Right lung (tissue), 10 donors: ENCODE measurements at places on chromosomes 13 and 19. TPM values are rescaled to one million over a fixed set of nuclear protein-coding genes. Genes with fewer than 3 reads are reported as not detected.

DNA sequence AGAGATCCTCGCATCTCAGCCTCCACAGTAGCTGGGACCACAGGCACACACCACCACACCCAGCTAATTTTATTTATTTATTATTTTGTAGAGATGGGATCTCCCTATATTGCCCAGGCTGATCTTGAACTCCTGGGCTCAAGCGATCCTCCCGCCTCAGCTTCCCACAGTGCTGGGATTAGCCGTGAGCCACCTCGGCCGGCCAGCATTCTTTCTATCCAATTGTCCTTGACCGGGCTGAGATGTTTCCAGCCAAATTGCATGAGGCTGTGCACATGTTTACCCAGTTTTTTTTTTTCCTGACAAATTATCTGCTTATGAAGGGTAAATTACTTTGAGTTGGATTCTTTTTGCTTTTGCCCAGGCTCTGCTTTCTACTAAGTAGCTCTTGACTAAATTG lies 28.2 kb downstream of the UNC13A start:
- no peak for DNase-seq

DNA sequence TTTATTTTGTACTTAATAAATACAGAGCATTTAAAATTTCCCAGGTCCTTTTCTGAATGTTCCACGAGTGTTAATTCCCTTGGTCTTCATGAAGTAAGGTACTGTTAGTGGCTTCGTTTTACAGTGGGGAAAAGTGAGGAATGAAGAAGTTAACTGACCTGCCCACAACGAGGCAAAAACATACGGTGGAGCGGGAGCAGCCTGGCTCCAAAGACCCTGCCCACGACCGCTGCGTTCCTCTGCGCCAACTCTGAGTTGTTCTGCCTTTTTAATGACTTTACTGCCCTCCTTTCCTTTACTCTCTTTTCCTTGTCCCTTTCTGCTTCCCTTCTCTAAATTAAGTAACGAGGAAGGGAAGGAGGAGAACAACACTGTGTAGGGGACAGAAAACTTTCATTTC lies 392.9 kb downstream of the PCDH9 start:
- no peak for DNase-seq

CCDC194 gene
- polyA plus RNA-seq = not detected

DNA sequence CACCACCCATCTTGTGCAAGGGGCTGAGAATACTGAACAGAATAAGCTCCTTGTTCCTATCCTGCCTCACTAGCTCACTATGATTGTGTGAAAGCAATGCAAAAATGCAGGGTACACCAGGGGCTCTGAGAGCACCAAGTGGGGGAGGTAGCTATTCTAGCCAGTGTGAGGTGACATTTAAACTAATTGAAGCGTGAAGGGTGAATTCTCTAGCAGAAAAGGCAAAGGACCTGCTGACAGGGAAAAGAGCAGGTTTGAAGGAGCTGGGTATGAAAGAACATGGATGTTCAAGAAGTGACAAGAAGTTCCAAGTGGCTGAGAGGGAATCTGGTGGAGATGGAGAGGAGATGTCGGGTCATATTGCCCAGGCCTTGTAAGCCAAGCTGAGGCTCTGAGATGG lies 64.2 kb downstream of the SIAH3 start:
- no peak for DNase-seq

ATP4A gene
- polyA plus RNA-seq = not detected

TNNT1 gene
- polyA plus RNA-seq = 5.1 TPM

RPL18A gene
- 1,110 TPM for polyA plus RNA-seq

- DNase-seq = peak; percentile 95
Measured at GRCh38 chr19:52962394-52963246, at the start of gene ZNF816. Gene ZNF816, minus strand, starts transcription at chr19:52962881. Its CDS starts 6,792 bp downstream, at chr19:52956089.

BBC3 gene
- 2.3 TPM for polyA plus RNA-seq

DNA sequence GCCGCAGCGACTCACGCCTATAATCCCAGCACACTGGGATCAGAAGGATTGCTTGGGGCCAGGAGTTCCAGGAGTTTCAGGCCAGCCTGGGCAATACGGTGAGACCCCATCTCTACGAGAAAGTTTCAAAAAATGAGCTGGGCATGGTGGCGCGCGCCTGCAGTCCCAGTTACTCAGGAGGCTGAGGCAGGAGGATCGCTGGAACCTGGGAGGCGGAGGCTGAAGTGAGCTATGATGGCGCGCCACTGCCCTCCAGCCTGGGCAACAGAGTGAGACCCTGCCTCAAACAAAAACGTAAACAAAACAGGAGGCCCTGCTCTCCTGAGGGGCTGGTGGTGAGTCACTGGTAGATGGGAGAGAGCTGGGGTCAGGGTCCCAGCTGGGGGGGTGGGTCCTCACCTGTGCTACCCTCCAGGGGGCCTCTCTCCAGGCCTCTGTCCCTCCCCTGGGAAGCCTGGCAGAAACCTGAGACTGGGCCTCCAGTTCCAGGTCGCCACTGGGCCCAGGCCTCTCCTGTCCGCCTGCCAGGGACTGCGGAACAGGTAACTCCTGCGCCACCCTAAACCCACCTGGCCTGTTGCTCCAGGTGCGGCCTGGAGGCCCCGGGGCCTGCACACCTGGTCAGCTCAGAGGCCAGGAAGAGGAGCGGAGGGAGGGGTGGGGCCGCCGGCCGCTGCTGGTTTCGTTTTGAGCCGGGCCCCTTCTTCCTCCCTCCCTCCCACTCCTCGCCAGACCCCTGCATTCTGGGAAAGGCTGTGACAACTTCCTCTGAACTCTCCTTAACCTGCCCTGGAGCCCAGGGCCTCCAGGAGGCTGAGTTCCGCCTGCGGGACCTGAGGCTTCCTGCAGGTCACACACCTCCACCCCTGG lies 17.2 kb upstream of the ZBTB7A start:
- peak; percentile 67 for DNase-seq

DNA sequence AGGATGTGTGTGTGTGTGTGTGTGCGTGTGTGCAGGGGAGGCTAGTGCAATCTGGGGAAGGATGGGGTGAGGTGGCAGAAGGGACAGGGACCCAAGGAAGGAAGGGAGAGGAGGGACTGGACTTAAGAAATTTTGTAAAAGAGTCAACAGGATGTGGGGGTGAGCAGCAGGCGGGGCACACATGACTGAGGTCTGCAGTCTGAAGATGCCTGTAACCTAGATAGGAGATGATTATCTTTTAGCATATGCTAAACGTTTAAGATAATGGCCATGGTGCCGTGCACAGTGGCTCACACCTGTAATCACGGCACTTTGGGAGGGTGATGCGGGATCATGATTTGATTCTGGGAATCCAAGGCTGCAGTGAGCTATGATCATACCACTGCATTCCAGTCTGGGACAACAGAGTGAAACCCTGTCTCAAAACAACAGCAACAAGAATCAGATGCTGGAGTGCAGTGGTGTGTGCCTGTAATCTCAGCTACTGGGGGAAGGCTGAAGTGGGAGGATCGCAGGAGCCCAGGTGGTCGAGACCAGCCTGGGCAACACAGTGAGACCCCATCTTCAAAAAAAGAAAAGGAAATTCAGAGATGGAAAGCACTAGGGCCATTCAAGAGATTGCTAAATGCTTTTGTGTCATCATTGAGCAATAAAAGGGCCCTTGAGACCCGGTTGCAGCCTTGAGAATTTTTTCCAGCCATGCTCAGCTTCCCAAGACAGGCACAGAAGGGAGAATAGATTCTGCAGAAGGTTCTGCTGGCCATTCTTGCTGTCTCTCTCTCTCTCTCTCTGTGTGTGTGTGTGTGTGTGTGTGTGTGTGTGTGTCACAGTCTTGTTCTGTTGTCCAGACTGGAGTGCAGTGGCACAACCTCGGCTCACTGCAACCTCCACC lies 3.8 kb upstream of the ZNF414 start:
- no peak for DNase-seq

- DNase-seq = no peak
Measured at GRCh38 chr19:9838324-9838723, 3.2 kb downstream of the PIN1 start.

DNA sequence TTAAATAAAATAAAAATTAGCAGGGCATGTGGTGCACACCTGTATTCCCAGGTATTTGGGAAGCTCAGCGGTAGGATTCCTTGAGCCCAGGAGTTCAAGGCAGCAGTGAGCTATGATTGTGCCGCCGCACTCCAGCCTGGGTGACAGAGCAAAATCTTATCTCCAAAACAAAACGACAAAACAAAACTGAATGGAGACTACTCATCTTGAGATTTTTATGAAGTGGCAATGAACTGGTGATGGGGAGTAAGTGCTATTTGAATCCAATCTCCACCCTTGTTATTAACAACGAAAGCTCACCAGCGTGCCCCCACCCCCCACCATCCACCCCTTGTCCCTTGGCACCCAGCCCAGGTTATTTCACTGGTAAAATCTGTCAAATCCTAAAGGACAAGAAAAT lies 45.2 kb upstream of the URI1 start:
- no peak for DNase-seq

COX6B1 gene
- polyA plus RNA-seq = 273 TPM

GRCh38 chr19:44624840-44625354 lies 11.5 kb downstream of the IGSF23 start:
- no peak for DNase-seq

HIPK4 gene
- 0.09 TPM for polyA plus RNA-seq

DNA sequence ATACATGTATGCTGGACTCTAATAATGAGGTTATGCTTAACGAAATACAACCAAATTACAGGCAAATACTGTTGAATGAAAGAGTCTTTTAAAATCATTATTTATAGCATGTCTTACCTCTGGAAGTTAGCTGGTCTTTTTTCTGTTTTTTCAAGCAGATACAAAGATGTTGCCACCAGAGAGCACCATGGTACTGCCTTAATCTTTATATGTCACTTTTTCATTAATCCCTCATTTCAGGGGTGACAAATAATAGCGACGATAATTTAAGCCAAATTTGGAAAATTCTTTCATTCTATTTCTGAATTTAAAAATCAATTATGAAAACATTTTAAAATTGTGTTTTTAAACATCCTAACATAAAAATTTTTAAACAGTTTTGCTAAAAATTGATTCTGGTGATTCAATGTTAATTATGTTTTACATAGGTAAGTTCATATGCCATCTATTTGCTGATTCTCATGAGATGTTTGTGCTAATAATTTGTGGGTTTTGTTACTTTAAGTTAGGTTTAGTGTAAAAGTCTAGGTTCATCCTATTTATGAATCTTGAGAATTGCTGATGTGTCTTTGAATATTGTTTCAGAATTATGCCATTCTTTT lies 379.3 kb upstream of the SGCG start:
- DNase-seq = peak; percentile 12

DNA sequence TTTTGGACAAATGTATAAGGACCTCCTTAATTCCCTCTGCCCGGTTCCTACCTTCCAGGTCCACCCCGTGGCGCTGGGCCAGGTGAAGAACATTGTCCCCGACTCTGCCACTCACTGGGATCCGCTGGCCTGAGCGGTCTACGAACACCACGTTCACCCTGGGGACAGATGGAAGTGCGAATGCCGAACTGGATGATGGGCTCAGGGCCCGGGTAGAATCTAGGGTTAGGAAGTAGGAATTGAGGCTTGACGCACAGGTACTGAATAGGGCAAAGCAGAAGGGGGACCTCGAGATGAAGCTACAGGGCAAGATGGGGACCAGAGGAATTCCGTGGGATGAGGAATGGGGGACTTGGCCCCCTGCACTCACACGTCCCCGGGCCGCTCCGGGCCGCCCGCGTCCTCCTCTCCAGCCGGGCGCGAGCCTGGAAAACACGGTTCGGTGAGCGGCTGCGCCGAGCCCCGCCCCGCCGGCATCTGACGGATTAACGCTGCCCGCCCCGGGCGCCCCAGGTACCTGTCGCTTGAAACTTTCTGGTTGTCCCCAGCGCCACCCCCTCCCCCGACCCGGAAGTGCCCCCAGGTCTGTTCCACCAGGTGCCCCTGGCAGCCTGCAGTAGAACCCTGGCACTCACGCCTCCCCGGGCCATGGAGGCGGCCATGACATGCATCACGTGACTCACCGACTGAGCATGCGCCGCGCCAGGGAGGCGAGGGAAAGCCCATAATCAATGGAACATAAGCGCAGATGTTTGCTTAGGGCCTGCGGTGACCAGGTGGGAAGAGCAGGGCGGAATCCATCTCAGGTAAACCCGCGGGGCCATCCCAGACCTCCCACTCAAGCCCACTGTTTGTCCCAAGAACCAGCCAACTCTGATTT lies at the start of gene FDX2:
TSS of gene FDX2 (minus strand) at position 681 of the 880 bp plus-strand sequence. CDS start at position 662, 19 bp downstream.
- peak; percentile 76 for DNase-seq

MEIS3 gene
- 27.4 TPM for polyA plus RNA-seq

FOSB gene
- 169 TPM for polyA plus RNA-seq

GRCh38 chr13:51180853-51181511 lies 41.2 kb upstream of the FAM124A start:
- no peak for DNase-seq

STX10 gene
- 93.4 TPM for polyA plus RNA-seq

DNA sequence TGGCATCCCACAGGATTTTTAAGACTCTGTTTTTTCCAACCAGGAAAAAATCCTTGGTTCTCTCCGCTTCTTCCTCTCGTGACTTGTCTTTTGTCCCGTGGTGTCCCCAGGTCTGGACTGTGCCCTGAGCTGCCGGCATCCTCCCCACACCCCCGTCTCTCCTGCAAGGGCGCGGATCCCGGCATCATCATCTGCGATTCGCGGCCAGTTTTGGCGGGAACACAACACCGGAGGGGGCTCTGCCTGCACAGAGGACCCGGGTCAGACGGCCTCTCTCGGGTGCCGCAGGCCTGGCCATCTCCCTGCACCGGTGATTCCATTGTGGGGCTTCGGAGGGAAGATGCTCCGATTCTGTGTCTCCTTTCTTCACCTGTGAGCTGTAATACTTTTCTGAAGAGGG lies 18.8 kb upstream of the GAS6 start:
- DNase-seq = no peak

DNA sequence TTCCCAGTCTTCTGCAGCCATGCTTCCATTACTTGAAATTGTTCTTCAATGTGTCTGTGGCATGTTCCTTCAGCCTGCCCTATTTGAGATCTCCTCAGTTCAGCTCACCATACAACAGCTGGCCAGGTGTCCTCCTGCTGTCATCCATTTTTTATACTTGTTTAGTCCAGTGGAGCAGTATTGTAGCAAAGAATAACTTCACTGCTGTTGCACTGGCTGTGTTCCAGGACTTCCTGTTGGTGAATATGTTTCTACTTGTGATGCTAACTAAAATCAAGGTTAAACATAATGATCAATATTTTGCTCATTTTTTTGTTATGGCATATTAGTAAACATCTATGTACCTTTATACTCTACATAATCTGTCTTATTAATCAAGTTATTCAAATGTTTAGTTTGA lies 1394.1 kb downstream of the PCDH9 start:
- DNase-seq = no peak

GRCh38 chr13:96417939-96418685 lies 328.2 kb downstream of the HS6ST3 start:
- DNase-seq = no peak

DNA sequence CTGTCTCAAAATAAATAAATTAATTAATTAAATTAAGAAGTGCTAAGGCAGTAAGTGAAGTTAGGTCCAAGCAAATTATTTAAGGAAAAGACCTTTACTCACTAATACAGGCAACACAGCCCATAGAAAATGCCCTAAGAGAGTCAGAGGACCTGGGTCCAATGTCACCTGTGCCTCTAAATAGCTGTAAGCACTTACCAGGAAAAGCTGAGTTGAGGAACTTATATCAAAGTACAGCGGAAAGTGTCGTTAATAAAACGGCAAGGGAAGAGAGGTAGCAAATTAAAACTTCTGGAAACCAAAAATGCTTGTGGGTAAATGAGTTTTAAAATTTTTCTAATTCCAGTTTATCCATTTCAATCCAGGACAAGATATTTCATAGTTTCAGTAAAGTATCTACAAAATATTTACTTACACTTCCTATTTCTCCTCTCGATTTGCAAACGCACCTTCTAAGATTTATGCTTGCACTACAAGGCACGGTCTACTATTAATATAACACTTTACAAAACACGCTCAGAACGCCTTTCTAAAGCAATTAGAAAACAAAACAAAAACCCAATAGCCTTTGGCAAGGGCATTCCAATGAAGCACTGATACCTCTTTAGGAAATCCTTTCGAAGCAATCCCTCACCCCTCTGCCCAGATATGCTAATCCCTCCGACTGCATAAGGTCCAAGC lies 963 bp downstream of the VPS36 start:
- DNase-seq = no peak
